HuH-7 (cell line): ENCODE measurements at places on chromosomes 2 and 18.

- no peak for DNase-seq
These were observed 2.0 kb upstream of the GAL3ST2 start for GRCh38 chr2:241774419-241775222.

- DNase-seq: no peak
These were observed 41.6 kb upstream of the AMMECR1L start for GRCh38 chr2:127927384-127927783.

GRCh38 chr2:60439219-60439974 lies 114.1 kb downstream of the BCL11A start:
- peak; percentile 73 for DNase-seq

DNA sequence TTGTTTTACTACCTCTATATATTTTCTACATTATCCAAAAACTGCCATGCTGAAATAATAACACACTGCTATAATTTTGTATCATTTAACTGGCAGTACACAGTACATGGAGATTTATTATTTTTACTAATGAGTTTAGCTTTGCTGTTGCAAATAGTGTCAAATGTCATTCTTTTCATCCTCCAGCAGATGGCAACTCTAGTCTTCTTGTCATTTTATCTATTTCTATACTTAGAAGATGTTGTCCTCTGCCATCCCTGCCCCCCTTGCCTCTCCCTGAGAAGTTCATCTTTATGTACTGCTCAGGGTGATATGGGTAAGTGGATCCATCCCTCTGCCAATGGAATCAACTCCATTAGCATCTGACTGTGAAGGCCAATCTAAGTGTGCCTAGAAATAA lies 21.7 kb upstream of the LRRTM1 start:
- DNase-seq: no peak

DNA sequence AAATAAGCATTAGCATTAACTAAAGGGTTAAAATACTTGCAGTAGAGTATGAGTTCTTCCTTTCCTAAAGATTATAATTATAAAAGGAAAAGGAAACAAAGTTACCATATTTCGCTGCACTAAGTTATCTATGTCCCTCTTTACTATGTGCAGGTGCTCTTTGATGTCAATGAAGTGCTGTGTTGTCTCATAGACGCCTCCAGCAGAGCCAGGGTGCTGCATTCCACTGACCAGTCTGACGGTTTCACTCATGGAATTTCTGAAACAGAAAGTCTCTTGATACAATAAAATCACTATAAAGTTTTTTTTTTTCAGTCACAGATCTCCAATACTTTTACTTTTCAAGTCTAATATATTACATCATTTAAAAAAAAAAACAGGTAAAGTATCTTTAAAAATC lies 14.5 kb upstream of the CPLX4 start:
- no peak for DNase-seq

- DNase-seq: no peak
These were observed 19.0 kb downstream of the BOK start for GRCh38 chr2:241577413-241578122.

- no peak for DNase-seq
These were observed 237.0 kb downstream of the ZNF804A start for GRCh38 chr2:184835398-184835715.

DNA sequence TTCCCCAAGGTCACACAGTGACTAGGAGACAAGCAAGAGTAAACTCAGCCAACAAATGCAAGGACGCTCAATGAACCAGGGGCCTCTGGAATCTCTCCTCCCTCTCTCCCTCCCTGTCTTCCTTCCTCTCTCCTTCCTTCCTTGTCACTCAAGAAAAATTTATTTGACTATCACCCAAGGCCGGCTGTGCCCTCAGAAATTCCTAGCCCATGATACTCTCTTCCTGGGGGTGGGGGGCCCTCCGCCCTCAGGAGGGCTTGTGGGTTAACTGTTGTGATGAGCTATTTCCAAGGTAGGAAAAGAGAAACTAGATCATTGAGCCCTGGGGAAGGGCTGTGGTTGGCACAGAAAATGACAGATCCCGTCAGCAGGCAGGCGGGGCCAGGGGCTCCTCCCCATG lies 21.7 kb downstream of the INHBB start:
- DNase-seq: no peak

- no peak for DNase-seq
These were observed 419.6 kb downstream of the SOX11 start for GRCh38 chr2:6111781-6112261.

GRCh38 chr2:43170405-43171105 lies 55.9 kb downstream of the ZFP36L2 start:
- no peak for DNase-seq

- no peak for DNase-seq
These were observed 40.9 kb downstream of the CELF4 start for GRCh38 chr18:37524498-37525261.

DNA sequence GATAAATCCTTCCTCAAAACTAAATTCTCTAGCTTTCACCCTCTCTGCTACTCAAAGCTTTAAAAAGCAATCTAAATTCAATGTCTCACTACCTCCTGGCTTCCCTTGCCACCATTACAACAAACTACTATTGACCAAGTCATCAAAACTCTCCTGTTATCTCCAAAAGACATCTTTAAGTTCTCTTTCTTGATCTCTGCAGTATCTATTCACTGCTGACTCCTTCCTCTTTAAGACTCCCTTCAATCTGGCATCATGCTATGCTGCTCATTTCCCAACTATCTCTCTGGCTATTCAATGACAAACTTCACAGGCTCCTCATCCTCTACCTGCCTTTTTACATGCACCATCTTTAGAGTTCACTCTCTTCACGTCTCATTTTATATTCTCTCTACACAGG lies 5.9 kb downstream of the PPP3R1 start:
- no peak for DNase-seq

GRCh38 chr2:128237081-128237534 lies 81.6 kb downstream of the HS6ST1 start:
- no peak for DNase-seq

GRCh38 chr2:129901754-129902415 lies 77.6 kb upstream of the RAB6C start:
- no peak for DNase-seq

DNA sequence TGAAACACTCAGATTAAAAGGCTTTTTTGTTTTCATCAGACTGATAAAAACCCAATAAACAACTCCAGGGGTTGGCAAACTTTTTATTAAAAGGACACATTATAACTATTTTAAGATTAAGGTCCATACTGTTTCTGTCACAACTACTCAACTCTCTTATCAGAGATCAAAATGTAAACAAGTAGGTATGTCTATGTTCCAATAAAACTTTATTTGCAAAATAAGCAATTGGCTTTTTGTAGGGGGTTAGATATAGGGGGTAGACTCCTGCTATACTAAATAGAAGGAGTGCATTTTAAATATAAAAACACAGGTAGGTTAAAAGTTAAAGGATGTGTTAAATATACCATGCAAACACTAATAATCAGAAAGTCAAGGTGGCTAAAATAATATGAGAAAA lies 174.0 kb downstream of the MBD5 start:
- DNase-seq: no peak
